T-helper 2 cell treated with Interferon-gamma antibody and Interleukin-4, amounts not matched to agents 100 ng/mL and 5 ng/mL, for 36 hours (primary cell): ENCODE measurements at places on chromosomes 12 and 14. TPM values are rescaled to one million over a fixed set of nuclear protein-coding genes. Genes with fewer than 3 reads are reported as not detected.

MYO1H gene
- not detected in 2 replicates for total RNA-seq

CLEC6A gene
- total RNA-seq, result 0.09 TPM in 1 of 2 replicates, not detected in the other

TBX3 gene
- total RNA-seq, result not detected in 2 replicates

PPM1A gene
- total RNA-seq, result 46.4 and 47.4 TPM in 2 replicates

HRK gene
- total RNA-seq, result not detected in 2 replicates

CIDEB gene
- total RNA-seq, result 28.6 and 29.5 TPM in 2 replicates

LRP1-AS gene
- total RNA-seq, result not detected in 2 replicates

GLRX5 gene
- 37.3 and 39.1 TPM in 2 replicates for total RNA-seq

PPP1R36 gene
- total RNA-seq, result 0.16 and 0.25 TPM in 2 replicates

NFATC4 gene
- 0.09 TPM in 1 of 2 replicates, not detected in the other for total RNA-seq

PIWIL1 gene
- total RNA-seq, result 0.25 and 0.27 TPM in 2 replicates

MAP3K9 gene
- total RNA-seq, result 5.6 and 5.7 TPM in 2 replicates

ARHGEF40 gene
- total RNA-seq, result not detected in 2 replicates

TAS2R7 gene
- not detected in 2 replicates for total RNA-seq

PLEKHH1 gene
- 0.61 and 0.64 TPM in 2 replicates for total RNA-seq

OR6C2 gene
- total RNA-seq, result not detected in 2 replicates

FBLN5 gene
- 2.0 and 2.6 TPM in 2 replicates for total RNA-seq

RAD9B gene
- total RNA-seq, result 0.36 and 0.75 TPM in 2 replicates

RNASE3 gene
- total RNA-seq, result not detected in 2 replicates

TCL1B gene
- not detected in 2 replicates for total RNA-seq

IGF1 gene
- 0.41 and 0.75 TPM in 2 replicates for total RNA-seq

TWF1 gene
- total RNA-seq, result 28.6 and 32.2 TPM in 2 replicates

SCNN1A gene
- total RNA-seq, result 0.09 and 0.32 TPM in 2 replicates

RASSF9 gene
- not detected in 2 replicates for total RNA-seq
